ENCODE measurements at places on chromosomes 2 and 18. TPM values are rescaled to one million over a fixed set of nuclear protein-coding genes. Genes with fewer than 3 reads are reported as not detected.

Gene RBKS
- 5.4 TPM for total RNA-seq

Gene ZNF519
- total RNA-seq = 2.1 TPM

- H3K27ac ChIP-seq = no peak overlapping the region
- H3K36me3 ChIP-seq = no peaks in the 10 kb centered on the region
- no peak overlapping the region for H3K4me3 ChIP-seq
- no peak for DNase-seq
Observed at GRCh38 chr2:124874676-124875075, 849.6 kb downstream of the CNTNAP5 start.

DNA sequence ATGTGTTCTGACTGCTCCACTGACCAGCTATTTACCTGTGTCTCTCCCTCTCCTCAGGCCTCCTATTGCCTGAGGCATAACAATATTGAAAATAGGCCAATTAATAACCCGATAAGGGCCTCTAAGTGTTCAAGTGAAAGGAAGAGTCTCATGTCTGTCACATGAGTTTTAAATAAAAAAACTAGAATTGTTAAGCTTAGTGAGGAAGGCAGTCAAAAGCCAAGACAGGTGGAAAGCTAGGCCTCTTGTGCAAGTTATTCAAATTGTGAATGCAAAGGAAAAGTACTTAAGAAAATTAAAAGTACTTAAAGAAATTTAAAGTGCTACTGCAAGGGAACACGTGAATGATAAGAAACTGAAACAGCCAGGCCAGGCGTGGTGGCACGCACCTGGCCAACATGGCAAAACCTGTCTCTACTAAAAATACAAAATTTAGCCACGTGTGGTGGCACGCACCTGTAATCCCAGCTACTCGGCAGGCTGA, 44.9 kb upstream of the TAF4B start:
- H3K4me3 ChIP-seq = no peak overlapping the region
- no peaks in the 10 kb centered on the region for H3K36me3 ChIP-seq
- H3K4me1 ChIP-seq = no peaks in the 10 kb centered on the region
- no peak for DNase-seq

GRCh38 chr2:172859581-172860335, 124.1 kb downstream of the RAPGEF4 start:
- peak overlapping the region; percentile 5 for H3K4me3 ChIP-seq
- no peaks in the 10 kb centered on the region for H3K36me3 ChIP-seq
- DNase-seq = no peak

Measured in gastrocnemius medialis (tissue), 4 donors.